Caudate nucleus (tissue), 63 donors: ENCODE measurements at places on chromosomes 7 and 10.

DNA sequence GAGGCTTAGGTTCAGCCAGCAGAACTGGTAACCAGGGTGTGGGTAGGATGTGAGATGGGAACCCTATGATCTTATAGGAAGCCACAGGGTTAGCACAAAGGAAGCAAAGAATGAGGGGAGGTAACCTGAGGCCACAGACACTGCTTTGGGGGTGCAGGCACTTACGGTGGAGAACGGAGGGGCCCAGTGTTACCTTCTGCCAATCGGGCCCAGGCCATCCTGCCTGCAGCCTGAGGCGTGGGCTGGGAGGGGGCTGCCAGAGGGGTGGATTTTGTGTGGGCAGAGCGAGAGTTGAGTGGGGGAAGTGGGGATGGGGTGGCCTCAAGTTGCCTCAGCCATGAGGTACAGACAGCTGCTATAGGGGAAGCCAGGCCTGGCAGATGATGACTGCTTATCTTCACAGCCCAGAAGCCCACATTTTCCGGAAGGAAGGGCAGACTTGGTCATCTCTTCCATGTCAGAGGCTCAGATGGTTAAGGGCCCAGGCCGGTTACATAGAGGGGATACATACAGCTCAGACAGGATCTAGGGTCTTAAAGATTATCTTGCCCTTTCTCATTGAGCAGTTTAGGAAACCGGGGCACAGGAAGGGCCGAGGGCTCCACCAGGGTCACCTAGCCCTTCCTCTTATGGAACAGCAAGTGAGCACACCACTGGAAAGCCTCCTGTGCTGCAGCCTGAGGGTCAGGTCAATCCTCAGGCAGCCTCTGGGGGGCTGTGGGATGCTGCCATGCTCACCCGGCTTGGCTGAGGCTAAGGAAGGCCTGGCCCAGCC, 24.4 kb upstream of the VSIR start:
- DNase-seq = no peak

DNA sequence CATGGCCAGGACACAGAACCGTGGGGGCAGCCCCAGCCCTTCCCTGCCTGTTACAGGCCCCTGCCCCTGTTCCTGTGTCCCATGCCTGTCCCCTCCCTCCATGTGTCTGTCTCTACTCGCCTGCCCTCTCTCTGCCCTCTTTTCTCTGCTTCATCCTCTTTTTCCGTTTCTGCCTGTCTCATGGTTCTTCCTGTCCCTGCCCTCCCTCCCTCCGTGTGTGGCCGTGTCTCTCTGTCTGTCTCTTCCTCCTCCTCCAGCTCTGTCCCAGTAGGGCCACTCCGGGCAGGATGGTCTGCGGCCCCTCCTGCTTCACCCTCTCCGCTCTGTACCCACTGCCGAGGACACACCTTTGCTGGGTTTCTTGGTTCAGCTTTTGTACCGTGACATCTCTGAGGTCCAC, 137.4 kb downstream of the FAM53B start:
- DNase-seq = no peak

DNA sequence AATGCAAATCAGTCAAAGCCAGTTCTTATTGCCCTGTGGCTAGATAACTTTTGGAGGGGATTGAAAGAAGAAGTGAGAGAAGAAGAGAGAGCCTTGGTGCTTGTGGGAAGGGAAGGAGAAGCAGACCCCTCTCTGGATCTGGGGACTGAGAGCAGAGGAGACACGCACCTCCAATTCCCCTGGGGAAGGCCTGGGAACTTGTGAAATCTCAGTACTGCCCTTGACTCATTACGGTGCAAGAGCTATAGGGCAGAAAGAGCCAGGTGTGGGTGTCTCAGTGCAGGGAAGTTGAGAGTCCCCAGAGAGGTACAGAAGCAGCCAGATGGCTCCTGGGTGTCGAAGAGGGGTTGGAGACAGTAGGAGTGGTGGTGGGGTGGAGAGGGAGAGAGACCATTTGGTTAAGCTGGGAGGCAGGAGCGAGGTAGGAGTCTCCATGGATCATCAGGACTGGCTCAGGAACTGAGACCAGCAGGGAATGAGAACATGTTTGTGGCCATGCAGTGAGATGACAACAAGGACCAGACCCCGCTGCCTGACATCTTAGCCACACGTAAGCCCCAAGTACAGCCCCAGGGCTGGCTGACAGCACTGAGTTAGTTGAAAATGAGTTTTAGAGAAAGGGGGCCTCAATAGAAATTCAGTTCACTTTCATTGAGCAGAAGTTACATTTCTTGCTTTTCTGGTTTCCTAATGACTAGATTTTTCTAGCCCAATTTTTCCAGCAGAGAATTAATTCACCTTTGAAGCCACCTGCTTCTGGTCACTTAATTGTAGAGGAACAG, 238.2 kb downstream of the BUB3 start:
- DNase-seq = no peak

DNA sequence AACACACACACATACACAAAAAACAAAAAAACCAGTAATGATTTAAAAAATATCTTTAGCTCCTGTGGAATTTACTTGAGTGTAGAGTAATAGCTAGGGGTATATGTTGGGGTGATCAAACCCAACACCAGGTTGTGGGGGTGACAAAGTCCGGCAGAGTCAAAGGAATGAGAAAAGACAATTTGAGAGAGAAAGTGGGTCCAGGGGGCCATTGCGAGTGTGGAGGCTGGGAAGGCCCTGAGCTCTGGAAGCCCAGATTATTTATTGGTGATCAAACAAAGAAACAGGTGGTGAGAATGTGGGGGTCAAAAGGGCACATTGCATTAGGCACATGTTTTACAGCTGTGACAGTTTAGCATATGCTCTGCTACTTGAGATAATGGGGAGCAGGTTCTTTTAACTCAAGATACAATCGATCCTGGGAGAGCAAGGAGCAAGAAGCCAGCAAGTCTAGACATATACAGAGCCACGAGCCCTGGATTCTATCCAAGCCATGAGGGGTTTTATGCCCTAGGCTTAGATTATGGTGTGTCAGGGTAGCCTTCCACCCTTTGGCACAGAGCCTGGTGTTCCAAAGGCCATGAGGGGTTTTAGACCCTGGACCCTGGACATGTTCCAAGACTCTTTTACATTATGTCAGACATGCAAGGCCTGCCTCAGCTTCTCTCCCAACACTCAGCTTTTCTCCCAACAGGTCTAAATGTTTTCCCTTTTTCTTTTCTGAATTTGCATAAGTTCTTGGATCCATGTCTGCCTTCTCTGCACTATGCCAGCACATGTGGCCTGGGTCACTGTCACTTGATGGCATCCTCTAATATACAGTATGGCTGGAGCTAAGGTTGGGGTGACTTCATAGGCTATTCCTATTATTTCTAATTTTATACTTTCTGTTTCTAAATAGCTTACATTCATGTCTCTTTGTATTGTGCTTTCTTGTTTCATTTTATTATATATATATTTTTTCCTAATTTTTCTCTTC, 48.6 kb upstream of the MKI67 start:
- DNase-seq = no peak

DNA sequence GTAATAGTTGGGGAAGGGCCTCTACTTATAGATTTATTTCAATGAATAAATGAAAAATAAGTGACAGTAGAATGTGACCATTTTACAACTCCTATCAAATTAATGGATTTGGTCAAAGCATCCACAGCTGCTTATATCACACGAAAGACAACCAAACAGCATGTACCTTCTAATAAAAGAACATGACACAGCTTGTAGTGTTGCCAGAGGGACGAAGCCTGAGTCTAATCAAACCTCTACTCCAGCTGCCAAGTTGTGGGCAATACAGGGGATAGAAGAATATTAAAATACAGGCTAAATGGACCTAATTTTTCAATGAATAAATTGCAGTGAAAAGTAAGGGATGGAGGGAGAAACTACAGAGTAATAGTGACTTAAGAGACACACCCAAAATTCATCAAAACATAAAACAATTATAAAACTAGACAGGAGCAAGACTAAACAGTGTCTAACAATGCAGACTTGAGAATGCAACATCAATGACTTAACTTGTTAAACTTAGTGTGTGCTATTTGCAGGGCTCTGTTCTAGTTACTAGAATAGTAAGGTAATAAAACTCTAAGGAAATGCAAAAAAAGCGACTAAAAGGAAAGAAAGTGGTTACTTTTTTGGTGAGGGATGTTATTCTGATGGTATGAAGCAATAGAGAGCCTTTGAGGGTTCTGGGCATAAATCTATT, 853.8 kb downstream of the GRM8 start:
- no peak for DNase-seq

DNA sequence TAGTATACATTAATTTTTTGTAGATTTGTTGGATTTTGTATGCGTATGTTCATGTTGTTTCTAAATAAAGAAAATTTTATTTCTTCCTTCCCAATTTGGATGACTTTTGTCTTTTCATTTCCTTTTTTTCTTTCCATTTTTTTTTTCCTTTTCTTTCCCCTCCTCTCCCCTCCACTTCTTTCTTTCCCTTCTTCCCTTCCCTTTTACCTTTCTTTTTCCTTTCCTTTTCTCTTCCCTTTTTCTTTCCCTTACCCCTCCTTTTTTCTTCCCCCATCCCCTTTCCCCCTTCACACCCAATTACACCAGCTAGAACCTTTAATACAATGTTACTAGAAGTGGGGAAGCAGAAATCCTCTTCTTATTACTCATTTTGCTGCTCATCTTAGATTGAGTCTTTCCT, 6.0 kb downstream of the KIF20B start:
- DNase-seq = no peak

- no peak for DNase-seq
These were observed 112.5 kb upstream of the UNC5B start for GRCh38 chr10:71099731-71100361.

- DNase-seq = no peak
These were observed 35.9 kb upstream of the TSPAN33 start for GRCh38 chr7:129108581-129108980.

GRCh38 chr10:12681252-12681651, 320.3 kb downstream of the CCDC3 start:
- DNase-seq = no peak

GRCh38 chr7:144513334-144513733, 109.8 kb upstream of the NOBOX start:
- DNase-seq = no peak

GRCh38 chr10:48205918-48206317, 68.6 kb downstream of the FRMPD2 start:
- no peak for DNase-seq

DNA sequence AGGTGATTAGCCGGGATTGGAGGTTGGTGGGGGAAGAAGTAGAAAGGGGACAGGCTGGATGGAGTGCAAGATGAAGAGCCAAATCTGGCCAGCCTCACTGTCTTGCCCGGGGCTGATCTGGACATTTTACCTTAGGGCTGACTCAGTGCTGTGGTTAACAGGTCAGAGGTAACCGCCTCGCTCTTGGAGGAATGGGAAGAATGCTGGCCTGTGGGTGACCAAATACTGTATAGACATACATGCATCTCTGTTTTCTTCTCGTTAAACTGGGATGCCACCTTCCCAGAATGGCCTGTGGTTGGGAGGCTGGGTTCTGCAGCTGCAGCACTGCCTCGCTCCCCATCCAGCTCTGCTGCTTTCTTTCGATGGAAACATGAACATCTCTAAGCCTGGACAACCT, 120.0 kb downstream of the SEC23IP start:
- DNase-seq = no peak

GRCh38 chr7:664997-665735, 61.3 kb upstream of the DNAAF5 start:
- no peak for DNase-seq

DNA sequence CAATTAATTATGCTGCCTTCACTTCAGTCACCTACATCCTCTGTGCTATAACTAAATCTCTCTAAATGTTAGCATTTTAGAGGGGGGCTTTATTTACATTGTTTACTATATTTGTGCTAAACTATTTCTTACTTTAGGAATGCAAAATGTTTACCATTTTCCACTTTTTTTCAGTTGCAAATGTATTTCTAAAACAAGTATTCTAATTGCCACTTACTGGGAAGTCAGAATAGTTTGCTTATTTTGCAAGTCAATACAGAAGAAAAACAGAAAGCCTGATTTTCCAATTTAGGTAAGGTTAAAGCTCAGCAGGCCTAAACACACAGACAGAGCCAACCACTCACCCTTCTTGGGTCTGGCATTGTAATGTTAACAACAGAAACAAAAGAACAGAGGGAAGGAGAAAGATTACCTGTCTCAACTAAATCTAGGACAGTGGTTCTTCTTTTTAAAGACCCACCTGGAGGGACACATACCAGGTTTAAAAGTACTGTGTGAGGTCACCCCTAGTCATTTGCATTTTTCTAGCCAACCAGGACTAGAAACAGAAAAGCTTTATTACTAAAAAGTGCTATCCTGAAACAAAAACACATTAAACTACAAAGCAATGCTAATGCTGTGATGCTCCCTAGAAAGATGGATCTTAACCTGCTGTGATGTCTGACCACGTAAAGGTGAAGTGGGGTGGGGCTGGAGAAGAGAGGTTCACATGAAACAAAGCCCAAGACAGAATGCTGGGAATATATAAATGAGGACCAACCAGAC, 178.2 kb downstream of the SLC25A13 start:
- DNase-seq = no peak
